T-helper 22 cell (primary cell): ENCODE measurements at places on chromosomes 5 and 9.

GRCh38 chr5:97047076-97047475, 95.3 kb downstream of the LIX1 start:
- DNase-seq, result no peak

- DNase-seq, result no peak
Observed at GRCh38 chr9:21903380-21903965, 90.7 kb downstream of the CDKN2A start.

- DNase-seq, result no peak
Observed at GRCh38 chr9:127828262-127829031, 25.8 kb downstream of the FPGS start.

DNA sequence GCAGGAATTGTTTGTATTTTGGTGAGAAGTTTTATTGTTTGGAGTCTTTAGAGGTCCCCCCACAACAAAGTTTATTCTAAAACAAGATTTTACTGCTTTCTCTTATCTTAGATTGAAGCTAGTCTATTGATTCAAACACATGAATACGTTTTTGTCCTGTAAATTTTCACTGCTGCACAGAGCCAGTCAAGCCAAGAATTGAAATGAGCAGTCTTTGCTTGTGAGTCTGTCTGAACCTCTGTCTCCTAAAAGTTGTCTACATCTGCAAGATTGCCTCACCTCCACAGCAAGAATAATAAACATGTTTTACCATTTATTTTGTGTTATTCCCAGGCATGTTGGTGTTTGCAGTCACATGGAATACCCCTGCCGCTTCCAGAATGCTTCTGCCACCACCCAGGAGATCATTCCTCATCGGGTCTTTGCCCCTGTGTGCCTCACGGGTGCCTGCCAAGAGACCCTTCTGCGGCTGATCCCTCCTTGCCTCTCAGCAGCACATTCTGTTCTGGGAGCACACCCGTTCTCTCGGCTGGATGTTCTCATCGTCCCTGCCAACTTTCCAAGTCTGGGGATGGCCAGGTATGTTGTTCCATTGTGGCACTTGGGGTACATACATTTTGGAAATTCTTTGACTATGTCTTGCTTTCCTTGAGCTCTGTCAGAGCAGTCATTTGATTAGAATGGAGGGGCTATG, 74.1 kb downstream of the AOPEP start:
- no peak for DNase-seq

- DNase-seq, result no peak
Observed at GRCh38 chr9:7988644-7989280, 189.2 kb upstream of the DMAC1 start.

DNA sequence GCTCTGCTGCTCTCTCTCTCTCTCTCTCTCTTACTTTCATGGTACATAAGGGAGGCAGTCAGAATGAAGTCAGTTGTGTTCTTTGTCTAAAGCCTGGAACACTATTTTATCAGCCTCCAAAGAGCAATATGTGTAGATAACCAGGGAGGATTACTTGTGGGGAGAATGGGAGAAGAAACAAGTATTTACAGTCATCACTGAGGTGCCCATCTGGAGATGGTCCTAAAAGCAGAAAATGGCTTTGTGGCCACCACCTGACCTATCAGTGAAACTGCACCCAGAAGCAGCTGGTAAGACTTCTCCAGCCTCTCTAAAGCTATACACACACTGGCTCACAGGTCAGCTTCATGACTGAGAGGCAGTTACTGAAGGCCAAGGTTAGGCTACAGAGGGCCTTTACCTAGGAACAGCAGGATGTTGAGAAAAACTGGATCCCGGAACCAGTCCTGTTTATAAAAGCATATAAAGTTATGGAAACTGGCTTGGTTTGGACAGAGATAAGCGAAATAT, 75.1 kb downstream of the MRPS27 start:
- no peak for DNase-seq

- no peak for DNase-seq
Observed at GRCh38 chr9:113535756-113536155, 72.2 kb downstream of the RGS3 start.

GRCh38 chr5:156000115-156000514, 326.8 kb upstream of the SGCD start:
- DNase-seq, result no peak

GRCh38 chr5:180251141-180251540, 40.7 kb downstream of the MAPK9 start:
- DNase-seq, result no peak

DNA sequence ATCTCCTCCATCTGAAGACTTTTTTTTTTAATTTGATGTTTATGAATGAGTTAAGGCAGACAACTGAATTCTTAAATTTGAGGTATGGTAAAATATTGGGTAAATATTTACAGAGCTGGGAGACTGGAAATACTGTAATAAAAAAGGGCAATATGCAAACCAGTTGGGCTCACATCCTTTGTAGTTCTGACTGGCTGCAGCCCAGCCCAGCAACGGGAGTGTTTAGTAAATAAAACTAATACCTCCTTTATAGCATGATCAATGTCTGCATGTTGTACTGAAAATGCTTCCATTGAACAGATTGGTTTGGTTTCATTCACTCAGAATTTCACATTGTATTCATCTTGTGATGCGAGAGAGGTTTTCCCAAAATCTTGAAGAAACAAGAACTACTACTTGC, 365.0 kb downstream of the DMRT2 start:
- DNase-seq, result no peak

GRCh38 chr5:75005561-75005960, 46.8 kb downstream of the GCNT4 start:
- no peak for DNase-seq

GRCh38 chr5:121189342-121190305, 662.1 kb upstream of the FTMT start:
- DNase-seq, result no peak

DNA sequence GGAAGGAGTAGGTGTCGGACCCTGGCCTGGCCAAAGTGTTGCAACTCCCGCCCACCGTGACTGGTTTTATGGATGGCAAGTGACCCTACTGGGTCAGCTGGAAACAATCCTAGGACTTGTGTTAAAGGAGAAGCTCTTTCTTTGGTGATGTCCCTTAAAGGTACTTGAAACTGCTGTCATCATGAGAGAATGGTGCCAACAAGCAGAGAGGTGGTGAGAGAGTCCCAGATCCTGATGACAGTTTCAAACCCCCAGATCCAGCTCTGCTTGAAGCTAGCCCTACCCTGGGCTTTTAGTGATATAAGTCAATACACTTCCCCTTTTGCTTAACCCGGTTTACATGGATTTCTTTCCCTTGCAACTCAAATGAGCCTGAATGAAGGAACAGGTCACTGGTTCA, 72.5 kb upstream of the UBTD2 start:
- no peak for DNase-seq

GRCh38 chr9:129988607-129989361, 54.2 kb downstream of the FNBP1 start:
- no peak for DNase-seq

DNA sequence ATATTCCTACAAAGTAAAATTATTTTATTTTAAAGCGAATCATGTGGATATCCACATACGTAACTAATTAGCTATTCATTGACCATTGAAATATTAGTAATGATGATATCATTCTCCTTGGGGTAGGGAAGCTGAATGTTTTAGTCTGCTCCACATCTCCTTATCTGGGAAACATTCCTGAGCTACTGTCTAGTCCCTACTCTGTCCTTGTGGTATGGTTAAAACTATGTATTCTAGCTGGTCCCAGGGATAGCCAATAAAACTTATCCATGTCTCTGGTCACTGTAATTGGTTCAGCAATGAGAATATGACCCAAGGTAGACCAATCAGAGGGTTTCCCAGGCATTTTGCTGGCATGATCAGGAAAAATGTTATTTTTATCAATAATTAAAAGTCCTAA, 76.0 kb upstream of the DAP start:
- DNase-seq, result no peak

DNA sequence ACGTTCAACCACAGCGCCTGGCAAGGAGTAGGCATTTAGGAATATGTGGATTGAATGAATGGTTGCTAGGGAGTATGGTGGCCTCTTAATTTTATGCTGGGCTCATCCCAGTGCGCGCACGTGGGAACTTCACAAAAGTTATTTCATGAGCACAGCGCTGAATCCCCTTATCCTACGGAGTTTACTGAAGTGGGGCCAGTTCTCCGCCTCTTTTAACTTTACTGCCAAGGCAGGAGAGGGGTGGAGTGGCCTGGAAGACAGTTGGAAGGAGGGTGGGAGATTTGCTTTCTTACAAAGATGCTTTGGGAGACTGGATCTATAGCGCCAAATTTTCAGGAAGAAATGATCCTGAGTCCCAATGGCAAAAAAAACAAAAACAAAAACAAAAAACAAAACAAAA, 326.5 kb downstream of the SH3GL2 start:
- DNase-seq, result no peak

DNA sequence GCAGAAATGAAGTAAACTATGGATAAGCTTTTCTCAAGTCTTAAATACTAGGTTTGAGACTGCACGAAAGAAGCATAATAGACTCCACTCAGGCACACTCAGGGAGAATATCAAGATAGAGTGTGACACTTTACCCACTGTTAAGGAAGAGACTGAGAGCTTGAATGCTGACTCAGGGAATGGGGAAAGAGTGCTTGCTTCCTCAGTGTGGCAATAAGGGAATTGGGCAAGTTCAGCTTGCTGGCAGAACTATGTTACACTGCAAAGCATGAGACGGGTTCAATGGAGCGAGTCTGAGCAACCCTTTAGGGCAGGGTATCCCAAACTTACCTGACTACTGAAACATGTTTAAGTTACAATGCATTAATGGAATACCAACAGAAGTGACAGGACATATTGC, 237.7 kb upstream of the MEF2C start:
- DNase-seq, result no peak
